Stimulated activated CD8-positive, alpha-beta memory T cell treated with anti-CD3 and anti-CD28 coated beads, Interleukin-7, amount 100 ng/mL, for 24 hours (primary cell): ENCODE measurements at places on chromosomes 2 and 18.

DNA sequence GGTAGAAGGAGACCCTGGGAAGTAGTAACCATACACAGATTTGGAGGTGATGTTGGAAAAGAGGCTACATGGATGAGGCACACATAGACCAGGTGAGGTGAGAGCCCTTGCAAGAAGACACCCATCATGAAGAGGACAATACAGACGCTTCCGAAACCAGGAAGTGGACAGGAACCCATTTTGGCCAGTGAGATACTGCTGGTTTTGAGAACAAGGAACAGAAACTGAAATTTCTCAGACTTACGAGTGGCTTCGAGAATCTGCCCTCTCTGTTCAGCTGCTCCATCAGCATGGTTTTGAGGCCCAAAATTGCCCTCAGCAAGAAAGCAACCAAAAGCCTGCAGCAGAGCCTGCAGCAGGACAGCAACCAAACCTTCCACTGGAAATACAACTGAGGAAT lies 479.1 kb upstream of the NRXN1 start:
- no peak for DNase-seq

DNA sequence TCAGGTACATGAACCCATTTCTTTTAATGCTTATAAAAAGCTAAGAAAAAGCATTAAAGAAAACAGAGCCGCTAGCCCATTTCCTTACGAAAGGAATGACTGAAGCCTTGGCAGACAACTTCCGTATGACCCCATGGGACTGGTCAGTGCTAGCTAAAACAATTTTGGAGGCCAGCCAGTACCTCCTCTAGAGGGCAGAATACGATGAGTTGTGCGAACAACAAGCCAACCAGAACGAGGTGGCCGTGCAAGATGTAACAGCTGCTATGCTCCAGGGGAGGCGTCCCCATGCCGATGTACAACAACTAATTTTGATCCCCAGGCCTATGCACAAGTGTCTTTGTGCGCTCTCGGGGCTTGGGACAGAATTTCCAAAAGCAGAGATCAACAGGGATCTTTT lies 16.7 kb downstream of the MAP3K2 start:
- DNase-seq, result no peak

- DNase-seq, result no peak
Observed at GRCh38 chr2:46850742-46851141, 64.9 kb downstream of the MCFD2 start.

GRCh38 chr2:198374375-198375082 lies 570.1 kb downstream of the PLCL1 start:
- no peak for DNase-seq

- DNase-seq, result no peak
Observed at GRCh38 chr2:236160366-236161081, 7.7 kb downstream of the GBX2 start.

DNA sequence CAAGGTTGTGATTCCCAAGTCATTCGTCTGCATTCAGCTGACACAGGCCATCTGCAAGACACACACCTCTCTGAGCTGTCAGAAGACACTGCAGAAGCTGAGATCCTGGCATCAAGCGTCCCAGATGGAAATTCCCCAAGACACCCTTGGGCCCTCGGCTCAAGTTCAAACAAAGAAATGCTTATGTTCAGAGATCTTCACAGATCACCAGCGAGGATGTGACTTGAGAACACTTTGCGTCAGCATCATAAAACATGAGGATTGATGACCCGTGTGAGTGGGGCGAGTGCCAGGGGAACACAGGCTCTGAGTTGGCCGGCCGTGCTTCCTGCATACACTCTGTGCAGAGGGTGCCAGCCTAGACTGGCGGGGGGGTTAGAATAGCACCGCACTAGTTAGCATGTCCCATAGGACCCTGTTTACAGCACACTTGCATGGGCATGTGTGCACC lies 36.8 kb downstream of the KCNIP3 start:
- no peak for DNase-seq

DNA sequence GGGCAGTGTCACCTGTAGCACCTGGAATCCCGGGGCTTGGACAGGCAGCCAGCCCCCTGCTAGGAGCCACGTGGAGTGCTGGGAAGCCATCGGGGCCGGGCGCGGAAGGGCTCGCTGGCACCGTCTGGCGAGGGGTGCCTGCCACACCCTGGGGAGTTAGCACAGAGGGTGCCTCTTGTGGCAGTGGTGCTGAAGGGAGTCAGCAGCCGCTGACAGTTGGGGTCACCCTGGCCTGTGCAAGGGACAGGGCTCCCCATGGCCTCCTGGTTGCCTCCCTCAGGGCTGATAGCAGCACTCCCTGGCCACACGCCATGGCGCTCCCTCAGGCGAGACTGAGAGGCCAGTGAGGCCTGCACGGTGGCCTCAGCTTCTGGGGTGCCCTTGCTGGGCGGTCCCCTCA lies 13.9 kb upstream of the D2HGDH start:
- DNase-seq, result no peak

DNA sequence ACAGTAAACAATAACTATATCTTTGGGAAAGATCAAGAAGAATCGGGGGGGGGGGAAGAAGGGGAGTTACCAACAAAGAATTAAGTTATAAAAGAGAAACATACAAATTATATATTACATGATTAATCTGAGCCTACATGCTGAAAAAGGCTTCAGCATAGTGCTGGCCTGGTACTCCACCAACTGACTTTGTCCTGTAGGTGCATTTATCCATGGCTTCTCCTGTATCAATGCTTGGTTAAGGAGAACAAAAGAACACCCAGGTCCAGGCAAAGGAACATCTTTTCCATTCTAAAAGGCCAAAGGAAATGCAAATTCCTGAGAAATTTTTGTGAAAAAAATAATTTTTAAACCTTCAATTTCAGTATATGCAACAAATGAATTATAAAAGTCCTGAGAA lies 24.2 kb downstream of the RPRD1A start:
- no peak for DNase-seq
